ENCODE measurements at places on chromosomes 5 and 9.

GRCh38 chr5:34534523-34535103, 121.5 kb upstream of the RAI14 start:
- no peak for DNase-seq

GRCh38 chr5:118326481-118327045, 661.8 kb downstream of the DTWD2 start:
- DNase-seq, result no peak

GRCh38 chr9:117414906-117415331, at the start of gene ASTN2:
Gene ASTN2 (minus strand): TSS chr9:117415057. CDS start chr9:117414938, 119 bp downstream.
- peak; percentile 3 for DNase-seq

- no peak for DNase-seq
Observed at GRCh38 chr5:72511774-72512592, 4.8 kb upstream of the ZNF366 start.

DNA sequence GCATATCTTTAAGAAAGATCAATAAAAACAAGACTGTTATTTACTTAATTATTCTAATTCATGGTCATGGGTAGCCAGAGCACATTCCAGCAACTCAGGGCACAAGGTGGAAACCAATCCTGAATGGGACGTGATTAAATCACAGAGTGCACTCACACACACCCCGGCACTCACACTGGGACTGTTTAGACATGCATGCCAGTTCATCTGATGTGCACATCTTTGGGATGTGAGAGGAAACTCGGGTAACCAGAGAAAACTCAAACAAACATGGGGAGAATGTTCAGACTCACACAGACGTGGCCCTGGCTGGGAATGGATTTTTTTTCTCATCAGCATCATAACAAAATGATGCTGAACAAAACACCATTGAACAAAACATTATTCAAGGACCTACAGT, 29.4 kb downstream of the SMAD5 start:
- DNase-seq, result no peak

DNA sequence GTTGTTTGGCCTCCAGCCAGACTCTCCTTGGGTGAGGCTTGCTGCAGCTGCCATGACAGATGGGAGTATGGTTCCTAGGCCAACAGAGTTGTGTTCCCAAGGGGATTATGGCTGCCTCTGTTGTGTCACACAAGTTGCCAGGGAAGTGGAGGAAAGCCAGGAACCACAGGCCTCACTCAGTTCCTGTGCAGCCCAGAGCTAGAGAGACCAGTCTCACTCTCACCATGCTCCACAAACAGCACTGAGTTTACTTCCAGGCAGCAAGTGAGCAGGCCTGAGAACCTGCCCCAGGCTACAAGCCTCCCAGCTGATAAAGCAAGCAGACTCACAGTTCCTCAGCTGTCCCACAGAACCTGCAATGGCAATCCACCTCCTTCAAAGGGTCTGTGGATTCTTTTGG, 273.6 kb upstream of the TAS2R1 start:
- DNase-seq, result peak; percentile 73

- DNase-seq, result no peak
Observed at GRCh38 chr9:77848897-77849296, 182.7 kb downstream of the GNAQ start.

DNA sequence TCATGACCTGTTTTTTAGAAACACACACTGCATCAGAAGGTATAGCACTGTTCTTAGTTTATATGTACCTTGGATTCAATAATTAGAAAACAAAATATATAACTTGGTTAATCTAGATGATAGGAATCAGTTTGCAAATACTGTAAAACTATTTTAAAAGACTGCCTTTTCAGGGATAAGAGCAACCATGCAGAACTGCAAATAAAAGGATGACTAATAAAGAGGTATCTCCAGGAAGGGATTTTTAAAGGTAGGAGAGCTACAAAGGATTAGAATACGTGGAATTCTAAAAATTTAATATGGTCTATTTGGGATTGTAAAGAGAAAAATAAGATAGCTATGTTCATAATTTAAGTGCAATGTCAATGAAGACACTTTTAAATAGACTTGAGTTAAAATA, 9.4 kb downstream of the GABRA1 start:
- DNase-seq, result no peak

DNA sequence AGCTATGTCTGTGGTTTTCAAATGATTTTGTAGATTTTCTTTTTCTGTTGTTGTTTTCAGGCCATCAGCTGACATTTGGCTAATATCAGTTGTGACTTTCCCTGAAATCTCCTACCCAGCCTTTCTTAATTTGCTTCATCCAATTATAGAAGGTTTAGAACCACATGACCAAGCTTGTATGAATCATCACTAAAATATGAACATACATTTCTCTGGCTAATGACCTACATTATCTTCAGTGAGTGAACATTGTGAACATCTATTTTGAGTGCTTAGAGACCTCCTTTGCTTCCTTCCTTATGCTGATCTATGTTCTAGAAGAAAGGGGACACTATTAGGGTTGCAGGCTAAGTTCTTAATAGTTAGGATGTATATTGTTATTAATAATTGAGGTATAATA, 532.5 kb downstream of the RAB3C start:
- DNase-seq, result no peak

GRCh38 chr9:126719618-126720031, 85.2 kb upstream of the ZBTB43 start:
- DNase-seq, result peak; percentile 97

GRCh38 chr9:132141344-132141947, 20.4 kb upstream of the NTNG2 start:
- DNase-seq, result peak; percentile 51

DNA sequence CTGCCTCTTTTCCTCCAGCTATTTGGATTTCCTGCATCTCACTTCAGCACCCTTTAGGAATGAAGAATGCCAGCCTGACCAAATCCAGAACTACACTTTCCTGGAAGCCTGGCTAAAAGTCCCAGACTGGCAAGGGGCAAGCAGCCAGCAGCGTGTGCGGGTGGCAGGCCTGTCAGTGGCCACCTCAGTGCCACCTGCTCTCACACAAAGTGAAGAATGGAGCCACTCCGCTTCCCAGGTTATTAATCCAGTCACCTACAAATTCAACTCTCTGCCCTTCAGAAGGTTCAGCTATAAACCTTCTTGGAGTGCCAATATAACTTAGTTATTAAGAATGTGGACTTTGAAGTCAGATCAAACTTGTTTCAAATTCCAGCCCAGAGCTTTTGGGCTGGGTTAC, 6.7 kb upstream of the ALDOB start:
- no peak for DNase-seq

GRCh38 chr5:138032028-138032571, 779 bp downstream of the FAM13B start:
- DNase-seq, result no peak

DNA sequence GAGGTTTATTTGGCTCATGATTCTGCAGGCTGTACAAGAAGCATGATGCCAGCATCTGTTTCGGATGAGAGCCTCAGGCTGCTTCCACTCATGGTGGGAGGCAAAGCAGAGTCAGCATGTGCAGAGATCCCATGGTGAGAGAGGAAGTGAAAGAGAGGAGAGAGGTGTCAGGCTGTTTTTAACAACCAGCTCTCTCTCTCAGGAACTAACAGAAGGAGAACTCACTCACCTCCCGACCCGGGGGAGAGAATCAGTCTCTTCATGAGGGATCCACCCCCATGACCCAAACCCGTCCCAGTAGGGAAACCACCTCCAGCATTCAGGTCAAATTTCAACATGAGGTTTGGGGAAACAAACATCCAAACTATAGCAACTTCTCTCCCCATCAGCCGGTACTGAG, 187.7 kb downstream of the ENC1 start:
- DNase-seq, result no peak

All from ELF-1 (cell line).